ENCODE measurements at places on chromosomes 12 and 14. TPM values are rescaled to one million over a fixed set of nuclear protein-coding genes. Genes with fewer than 3 reads are reported as not detected.

RILPL1 gene
- not detected for polyA plus RNA-seq

NANOG gene
- polyA plus RNA-seq = not detected

GRCh38 chr12:88579161-88579517 lies 1.1 kb downstream of the KITLG start:
- DNase-seq = peak; percentile 5

GRCh38 chr12:82855872-82856271 lies 169.2 kb downstream of the TMTC2 start:
- DNase-seq = no peak

AQP5 gene
- not detected for polyA plus RNA-seq

- no peak for DNase-seq
These were observed 1.9 kb downstream of the FBRSL1 start for GRCh38 chr12:132491761-132492378.

DNA sequence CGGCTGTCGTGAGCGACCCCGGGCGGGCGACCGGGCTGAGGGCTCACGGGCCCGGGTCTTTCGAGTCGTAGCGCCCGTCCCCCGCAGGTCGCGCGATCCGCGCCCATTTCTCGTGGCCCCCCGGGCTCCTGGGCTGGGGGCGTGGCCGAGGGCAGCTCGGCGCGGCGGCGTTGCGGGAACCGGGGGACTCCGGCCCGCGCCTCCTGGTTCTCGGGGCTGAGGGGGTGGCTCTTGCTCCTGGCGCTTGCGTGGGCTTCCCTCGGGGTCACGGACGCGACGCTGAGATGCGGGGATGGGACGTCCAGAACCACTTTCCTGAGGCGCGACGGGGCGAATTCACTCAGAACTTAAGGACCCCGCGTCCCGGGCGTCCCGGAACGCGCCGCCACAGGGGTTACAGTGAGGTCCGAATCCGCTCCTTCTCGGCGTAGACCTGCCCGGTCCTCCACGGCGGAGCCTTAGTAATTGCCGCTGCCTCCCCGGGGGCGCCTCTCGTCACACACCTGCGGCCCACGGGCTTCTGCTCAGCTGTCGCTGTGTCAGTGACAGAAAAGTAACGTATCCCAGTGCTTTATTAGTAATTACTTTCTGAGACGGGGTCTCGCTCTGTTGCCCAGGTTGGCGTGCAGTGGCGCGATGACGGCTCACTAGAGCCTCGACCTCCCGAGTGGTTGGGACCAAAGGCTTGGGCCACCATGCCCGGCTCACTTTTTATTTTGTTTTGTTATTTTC lies 606 bp downstream of the EP400 start:
- no peak for DNase-seq

DNA sequence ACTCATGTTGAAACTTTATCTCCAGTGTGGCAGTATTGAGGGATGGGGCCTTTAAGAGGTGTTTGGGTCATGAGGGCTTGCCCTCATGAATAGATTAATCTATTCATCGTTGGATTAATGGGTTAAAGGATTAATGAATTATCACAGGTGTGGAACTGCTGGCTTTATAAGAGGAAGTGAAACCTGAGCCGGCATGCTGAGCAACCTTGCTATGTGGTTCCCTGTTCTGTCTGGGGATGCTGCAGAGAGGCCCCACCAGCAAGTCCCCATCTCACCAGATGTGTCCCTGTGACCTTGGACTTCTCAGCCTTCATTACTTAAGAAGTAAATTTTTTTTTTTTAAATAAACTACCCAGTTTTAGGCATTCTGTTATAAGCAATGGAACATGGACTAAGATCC lies 109.6 kb downstream of the DYRK2 start:
- DNase-seq = no peak

DNA sequence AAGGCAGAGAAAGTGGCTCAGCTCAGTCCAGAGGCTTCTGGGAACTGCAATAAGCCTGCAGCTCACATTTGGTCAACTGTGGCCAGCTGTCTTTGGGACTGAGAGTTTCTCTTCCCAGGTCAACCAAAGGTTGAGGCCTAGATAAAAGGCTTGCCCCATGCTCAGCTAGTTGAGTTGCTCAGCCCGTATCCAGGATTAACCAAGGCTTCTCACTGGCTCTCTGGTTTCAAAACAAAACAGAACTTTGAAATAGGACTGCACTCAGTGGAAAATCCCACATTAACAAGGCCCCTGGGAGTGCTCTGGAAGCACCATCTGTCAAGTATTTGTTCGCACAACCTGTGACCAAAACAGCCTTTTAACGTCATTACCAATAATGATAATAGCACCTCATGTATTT lies 40.3 kb upstream of the NUAK1 start:
- no peak for DNase-seq

DNA sequence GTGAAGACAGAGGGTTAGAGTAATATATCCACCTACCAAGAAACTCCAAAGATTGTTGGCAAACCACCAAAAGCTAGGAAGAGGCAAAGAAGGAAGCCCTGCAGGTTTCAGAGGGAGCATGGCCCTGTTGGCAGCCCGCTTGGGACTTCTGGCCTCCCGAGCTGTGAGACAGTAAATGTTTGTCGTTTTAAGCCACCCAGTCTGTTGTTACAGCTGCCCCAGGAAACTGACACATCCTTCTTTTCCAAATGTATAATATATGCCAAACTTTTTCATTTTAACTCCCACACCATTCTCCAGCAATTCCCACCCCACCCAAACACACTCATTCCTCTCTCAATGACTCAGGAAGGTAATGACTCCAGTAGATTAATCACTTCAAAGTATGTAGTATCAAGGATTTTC lies 74.0 kb downstream of the RPS29 start:
- DNase-seq = no peak

DNA sequence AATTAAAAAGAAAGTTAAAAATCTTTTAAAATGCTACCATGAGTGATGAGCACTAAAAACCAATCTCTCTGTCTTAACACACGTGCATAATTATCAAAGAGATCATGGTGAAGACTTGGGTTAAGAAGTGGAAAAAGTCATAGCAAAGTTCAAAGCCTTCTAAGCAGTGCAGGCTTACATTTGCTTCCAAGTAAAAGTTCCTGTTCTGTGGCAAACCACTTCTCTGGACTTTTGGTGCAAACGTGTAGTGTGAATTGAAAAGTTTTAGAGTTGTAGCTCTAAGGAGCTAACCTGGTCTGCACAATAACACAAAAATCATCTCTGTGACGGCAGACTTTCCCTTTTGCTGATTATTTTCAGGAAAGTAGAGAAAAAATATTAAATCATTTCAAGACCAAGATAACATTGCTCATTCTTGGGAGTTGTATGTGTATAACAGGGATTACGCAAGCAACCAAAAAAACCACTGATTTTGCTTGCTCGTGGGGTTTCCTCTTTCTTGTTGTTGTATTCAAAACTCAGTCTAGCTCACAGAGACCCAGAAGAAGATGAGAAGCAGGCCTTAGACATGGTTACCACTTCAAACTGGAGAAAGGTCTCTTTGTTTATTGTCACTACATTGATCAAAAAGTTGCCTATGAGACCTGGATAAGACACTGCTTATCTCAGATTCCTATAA lies 2.3 kb upstream of the GLIPR1 start:
- peak; percentile 91 for DNase-seq

DNA sequence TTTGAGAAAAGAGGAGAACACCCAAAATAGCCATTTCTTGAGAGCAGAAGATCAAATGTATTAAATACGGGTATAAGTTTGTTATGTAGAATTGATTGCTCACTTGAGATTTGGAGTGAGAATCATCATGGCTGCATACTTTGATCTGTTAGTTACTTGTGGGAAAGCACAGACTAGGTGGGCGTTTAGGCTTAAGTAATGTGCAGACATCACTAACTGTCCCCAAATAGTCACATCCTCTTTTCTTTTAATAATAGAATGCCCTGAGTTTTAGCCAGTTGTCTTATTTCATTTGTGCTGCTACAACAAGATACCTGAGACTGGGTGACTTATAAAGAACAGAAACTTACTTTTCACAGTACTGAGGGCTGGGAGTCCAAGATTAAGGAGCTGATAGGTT lies 14.3 kb upstream of the GTF2A1 start:
- no peak for DNase-seq

DNA sequence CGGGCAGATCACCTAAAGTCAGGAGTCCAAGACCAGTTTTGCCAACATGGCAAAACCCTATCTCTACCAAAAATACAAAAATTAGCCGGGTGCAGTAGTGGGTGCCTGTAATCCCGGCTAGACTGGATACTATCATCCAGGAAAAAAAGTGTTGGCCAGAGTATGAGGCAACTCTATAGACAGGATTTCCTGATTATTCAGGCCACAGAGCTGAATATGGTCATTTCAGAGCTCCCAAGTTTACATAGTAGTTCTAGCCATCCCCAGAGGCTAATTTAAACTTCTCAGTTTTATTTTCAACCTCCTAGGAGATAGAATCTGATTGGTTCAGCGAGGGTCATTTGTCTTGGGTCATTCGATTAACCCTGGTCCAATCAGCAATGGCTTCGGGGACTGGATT lies 7.3 kb downstream of the RPGRIP1 start:
- DNase-seq = no peak

DNA sequence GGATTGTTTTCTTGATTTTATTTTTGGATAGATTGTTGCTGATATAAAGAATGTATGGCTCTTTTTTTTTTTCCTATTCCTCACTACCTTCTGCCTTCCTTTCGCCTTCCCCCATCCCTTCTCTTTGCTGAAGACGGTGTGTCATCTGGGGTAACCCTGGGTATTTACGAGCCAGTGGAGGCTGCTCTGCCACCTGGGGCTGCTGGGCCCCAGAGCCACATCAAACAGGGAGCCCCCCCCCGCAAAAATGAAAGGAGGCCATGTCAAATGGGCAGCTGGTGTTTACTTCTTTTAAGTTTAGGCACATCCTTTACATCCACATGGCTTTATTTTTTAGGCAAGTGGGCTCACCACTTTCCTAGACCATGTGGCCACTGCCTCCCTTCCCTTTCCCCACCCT lies 25.4 kb downstream of the CHST11 start:
- DNase-seq = no peak

DNA sequence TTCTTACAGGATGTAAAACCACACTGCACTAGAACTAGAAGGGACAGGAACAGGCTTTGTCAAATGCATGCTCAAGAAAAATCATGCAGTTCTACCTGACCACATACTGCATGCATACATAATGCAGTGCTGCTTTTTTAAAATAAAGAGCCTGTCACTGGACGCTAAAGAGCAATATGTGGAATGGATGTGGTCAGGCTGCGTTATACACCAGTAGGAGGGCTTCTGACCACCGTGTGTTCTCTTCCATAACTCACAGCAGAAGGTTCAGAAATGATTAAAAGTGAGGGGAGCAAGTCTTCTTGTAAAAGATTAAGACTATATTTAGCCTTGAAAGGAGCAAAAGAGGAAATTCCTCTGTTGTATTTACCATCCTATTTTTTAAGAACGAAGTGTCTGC lies 392.0 kb downstream of the EMP1 start:
- no peak for DNase-seq

DNA sequence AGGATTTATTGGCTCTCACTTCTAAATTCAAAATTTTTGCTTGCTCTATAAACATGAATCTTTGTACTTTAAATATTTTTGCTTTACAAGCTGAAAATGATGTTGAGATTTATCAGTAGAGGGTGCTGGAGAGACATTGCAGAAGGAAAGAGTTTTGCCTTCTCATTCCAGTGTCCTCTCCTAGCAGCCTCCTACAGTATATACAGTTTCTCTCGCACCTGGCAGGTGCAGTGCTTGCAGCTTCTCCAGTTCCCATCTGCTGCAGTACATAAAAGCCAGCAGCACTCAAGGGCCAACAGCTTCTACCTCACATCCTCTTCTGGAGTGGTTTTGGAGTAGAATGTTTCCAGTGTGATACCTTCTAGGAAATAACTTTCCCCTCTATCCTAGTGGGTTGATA lies 601.8 kb upstream of the ATXN7L3B start:
- DNase-seq = no peak

DUSP16 gene
- polyA plus RNA-seq = 0.22 TPM

CACNA2D4 gene
- 98.1 TPM for polyA plus RNA-seq

GRCh38 chr14:92416544-92416943 lies 93.6 kb downstream of the SLC24A4 start:
- DNase-seq = no peak

DNA sequence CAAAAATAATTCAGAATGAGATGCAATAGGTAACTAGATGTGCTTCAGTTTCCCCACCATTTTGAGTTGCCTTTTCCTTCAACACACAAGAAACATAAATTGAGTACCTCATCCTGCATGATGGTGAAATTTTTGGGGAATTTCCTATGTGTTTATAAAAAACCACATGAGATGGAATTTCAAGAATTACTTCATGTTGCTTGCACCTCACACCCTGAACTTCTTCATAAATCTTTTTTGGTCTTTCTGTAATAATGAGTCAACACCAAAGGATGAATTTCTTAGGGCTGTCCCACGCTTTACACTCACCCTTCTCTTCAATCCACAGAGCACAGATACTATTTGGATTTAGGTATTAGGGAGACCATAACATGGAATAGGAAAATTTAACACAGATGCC lies 22.6 kb upstream of the LUM start:
- DNase-seq = no peak

RASSF9 gene
- not detected for polyA plus RNA-seq

- no peak for DNase-seq
These were observed 16.1 kb downstream of the TAMALIN start for GRCh38 chr12:52022841-52023181.

DNA sequence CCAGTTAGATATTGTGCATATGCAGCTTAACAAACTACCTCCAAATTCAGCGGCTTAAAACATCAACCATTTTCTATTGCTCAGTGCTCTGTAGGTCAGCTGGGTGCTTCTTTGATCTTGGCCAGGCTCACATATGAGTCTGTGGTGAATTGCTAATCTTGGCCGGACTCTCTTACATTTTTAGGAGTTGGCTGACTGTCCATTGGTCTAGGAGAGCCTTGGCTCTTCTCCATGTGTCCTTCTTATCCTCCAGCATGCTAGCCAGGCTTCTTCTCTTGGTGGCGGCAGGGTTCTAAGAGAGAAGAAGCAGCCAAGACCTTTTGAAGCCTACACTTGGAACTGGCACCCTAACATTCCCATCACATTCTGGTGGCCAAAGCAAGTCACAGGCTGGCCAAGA lies 174.3 kb upstream of the PWP1 start:
- DNase-seq = no peak

DNA sequence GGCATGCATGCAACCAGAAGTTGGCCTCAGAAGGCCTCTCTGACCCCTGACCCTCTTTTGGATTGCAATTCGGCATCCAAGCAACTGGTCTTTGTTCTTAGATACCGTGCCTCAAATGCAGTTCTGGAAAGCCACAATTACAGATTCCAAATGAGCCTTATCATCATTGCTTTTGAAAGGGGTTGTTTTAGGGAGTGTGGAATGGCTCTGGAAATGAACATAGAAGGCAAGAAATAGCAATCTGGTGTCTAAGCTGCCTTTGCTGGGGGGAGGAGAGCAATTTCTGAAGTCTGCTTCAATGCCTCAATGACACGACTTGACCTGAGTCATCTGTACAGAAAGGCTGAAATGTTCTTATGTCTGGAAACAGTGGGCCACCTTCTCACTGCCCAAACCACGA lies 250.1 kb downstream of the NUAK1 start:
- DNase-seq = no peak

DNA sequence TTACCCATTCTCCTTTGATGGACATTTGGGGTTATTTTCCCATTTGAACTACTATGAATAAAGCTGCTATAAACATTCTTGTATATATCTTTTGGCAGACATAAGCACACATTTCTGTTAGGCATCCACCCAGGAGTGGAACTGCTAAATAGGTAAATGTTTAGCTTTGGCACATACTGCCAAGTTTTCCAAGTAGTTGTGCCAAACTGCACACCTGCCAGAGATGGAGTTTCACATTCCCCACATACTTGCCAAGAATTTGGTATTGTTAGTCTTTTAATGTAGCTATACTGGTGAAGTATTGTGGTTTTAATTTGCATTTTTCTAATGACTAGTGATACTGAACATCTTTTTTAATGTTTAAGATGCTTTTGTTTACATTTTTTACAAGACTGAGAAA lies 201.0 kb downstream of the GXYLT1 start:
- no peak for DNase-seq
